ENCODE measurements at places on chromosomes 5 and 9.

GRCh38 chr5:103120607-103121200, 603 bp downstream of the PPIP5K2 start:
- DNase-seq = no peak

GRCh38 chr5:101897914-101898313, 398.2 kb downstream of the SLCO4C1 start:
- DNase-seq = peak; percentile 8

DNA sequence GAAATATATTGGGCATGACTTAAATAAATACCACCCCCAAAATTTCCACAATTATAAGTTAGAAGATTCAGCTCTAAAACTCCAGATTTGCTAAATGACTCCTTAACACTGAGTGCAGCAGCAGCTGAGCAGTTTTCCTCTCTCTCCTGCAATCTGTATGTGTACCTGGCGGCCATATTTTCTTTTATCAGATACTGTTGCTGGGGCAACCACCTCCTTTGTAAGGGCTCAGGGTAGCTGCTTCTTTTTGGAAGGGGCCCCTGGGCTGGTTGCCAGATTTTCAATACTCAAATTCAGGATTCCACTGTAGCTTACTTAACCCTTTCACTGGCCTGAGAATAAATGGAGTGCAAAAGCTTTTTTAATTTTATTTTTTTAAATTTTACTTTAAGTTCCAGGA, 197.0 kb downstream of the TAF11L14 start:
- DNase-seq = no peak

- no peak for DNase-seq
These were observed 60.4 kb downstream of the USP20 start for GRCh38 chr9:129895376-129896268.

DNA sequence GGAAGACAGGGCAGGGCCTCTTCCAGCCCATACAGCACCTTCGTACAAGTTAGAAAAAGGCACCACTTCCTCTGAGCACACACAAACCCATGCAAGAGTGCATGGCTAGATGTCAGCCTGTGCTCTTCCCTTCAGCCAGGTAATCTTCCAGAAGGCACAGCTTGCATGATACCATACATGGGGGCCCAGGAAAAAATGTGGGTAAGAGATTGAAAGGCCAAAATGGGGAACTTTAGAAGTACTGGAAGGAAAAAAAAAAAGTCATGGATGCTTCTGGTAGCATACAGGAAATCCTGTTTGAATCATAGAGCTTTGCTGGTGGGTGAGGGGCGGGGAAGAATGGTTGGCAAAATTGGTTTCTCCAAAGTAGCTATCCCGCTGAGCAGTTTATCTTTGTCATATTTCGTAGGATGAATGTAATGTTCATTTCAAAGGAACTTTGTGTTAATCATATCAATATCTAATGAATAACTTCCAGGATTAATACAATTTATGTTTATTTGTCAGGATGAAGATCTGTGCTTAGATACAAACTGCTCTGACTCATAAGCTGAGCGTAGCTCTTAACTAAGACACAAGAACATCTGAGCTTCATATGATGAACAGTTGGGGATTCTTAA, 78.2 kb upstream of the MAP3K1 start:
- no peak for DNase-seq

DNA sequence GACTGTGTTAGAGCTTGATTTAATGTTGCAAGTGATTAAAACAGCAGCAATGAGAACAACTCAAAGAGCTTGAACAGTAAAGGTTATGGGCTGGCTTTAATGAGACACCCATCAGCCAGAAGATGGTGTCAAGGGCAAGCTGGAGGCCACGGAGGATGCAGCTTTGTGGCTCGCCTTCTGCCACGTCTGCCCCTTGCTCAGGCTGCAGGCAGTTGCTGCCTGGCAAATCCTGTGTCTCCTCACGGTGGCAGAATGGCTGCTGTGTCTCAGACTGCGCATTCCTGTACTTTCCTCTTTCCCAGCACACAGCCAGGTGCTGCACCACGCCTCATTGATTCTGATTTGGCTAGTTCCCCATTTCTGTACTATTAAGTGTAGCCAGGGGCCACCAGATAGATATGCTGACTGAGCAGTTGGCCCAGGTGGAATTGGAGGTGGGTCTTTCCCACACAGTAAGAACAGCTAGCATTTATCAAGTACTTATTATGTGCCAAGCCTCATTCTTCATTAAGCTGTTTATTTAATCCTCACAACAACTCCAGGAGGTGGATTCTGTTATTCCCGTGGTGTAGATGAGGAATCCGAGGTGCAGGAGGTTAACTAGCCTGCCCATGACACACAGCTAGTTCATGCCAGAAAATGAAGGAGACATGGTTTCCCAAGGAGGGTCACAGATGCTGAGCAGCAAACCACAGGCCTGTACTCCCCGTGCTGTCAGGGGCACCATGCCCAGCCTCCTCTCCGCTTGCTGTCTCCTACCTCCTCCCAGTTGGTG, 3.5 kb downstream of the NXNL2 start:
- DNase-seq = no peak

All from Panc1 (cell line).